Activated CD4-positive, alpha-beta T cell treated with anti-CD3 and anti-CD28 coated beads for 24 hours (primary cell): ENCODE measurements at places on chromosomes 5 and 9.

DNA sequence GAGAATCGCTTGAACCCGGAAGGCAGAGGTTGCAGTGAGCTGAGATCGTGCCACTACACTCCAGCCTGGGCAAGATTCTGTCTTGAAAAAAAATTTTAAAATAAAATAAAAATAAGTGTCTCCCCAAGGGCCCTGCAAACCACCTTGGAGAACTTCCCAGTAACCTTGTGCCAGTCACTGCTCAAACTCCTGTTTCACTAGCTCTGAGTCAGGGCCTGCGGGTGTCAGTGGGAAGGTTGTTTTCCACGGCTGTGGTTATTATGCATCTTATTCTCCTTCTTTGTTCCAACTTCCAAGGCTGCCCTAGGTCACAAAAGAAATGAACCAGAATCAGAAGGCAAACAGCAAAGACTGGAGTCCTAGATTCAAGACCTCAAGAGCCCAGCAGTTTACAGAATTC, 246.7 kb downstream of the ADAMTSL1 start:
- no peak for DNase-seq

GRCh38 chr5:114311281-114311680, 50.6 kb upstream of the KCNN2 start:
- no peak for DNase-seq

GRCh38 chr5:14458414-14458813, 123.2 kb upstream of the OTULINL start:
- DNase-seq: no peak

DNA sequence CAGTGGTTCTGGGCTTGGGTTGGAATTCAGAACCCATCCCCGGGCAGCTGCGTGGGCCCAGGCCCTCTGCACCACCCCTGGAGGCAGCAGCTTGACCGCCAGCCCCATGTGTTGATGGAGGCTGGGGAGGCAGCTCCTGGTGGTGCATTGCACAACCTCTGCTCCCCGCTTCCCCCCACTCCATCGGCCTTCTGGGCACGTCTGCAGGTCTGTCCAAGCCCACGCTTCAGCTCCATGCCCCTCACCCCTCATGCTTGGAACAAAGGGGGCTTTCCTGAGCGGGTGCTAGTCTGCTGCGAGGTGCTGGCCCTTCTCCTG, 1.4 kb downstream of the NCS1 start:
- no peak for DNase-seq

GRCh38 chr9:137042751-137043727, 2.9 kb downstream of the NPDC1 start:
- no peak for DNase-seq
